Urinary bladder (tissue), 4 donors: ENCODE measurements at places on chromosomes 13 and 19. TPM values are rescaled to one million over a fixed set of nuclear protein-coding genes. Genes with fewer than 3 reads are reported as not detected.

- peak; percentile 18 for DNase-seq
These were observed 685 bp downstream of the VWA8 start for GRCh38 chr13:41960211-41960636.

CPB2 gene
- 0.24 TPM for polyA plus RNA-seq

- no peak for DNase-seq
These were observed 44.4 kb upstream of the ATP11A start for GRCh38 chr13:112645327-112645914.

DNA sequence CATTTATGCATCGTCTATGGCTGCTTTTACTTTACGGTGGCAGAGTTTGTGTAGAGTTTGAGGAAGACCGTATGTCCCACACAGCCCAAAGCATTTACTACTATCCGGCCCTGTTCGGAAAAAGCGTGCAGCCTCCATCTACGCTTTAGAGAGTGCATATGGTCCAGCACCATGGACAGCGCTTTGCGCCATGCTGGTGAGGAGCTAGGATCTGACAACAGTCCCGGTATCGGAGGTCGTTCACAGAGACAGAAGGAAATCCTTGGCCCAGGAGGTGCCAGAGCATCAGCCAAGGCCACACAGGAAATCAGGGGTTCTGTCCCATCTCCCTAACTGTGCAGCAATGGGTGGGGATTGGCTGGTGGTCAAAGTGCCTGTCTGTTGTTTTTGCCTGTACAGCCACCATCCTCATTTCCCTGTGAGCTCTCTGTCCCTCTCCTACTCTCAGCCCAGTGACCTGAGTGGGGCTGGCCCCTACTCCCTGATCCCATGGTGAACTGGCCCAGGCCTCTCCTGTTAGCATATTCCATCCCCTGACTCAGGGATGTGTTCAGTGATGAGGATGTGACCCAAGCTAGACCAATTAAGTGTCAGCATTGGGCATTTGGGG lies 16.2 kb upstream of the PRODH2 start:
- peak; percentile 28 for DNase-seq

- DNase-seq, result no peak
These were observed 4.4 kb upstream of the MYO16 start for GRCh38 chr13:108624979-108625378.

DNA sequence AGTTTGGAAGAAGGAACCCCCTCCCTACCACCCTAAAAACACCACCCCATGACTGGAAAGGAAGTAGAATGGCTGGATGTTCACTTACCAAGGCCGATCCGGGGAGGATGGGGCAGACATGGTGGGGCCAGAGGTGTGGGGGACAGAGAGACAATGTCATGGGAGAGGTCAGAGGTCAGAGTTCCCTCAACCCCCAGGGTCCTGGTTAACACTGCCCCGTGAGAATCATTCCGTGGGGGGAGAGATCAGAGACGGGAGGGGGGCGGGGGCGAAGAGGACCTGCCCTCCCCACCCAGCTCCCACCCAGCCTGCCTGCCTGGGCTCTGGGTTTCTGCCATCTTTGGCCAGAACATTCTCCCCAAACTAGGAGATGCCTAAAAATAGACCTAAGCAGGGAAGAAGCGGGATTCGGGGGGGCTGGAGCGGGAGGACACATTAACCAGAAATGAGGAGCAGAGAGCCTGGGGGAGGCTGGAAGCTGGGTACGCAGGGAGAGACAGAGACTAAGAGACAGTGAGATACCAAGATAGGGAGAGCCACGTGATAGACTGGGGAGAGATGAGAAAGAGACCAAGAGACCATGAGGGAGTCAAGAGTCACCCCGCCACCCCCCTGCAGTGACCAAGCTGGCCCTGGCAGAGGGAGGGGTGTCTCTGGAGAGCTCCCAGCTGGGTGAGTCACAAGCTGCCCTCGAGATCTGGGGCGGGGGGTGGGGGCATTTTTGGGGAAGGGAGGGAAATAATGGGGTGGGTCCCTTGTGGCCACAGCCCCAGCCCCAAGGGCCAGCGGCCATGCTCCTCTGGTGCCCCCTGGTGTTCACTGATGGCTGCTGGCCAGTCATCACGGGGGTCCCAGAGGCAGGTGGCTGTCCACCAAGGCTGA lies 6.1 kb upstream of the KANK2 start:
- DNase-seq, result peak; percentile 79

DNA sequence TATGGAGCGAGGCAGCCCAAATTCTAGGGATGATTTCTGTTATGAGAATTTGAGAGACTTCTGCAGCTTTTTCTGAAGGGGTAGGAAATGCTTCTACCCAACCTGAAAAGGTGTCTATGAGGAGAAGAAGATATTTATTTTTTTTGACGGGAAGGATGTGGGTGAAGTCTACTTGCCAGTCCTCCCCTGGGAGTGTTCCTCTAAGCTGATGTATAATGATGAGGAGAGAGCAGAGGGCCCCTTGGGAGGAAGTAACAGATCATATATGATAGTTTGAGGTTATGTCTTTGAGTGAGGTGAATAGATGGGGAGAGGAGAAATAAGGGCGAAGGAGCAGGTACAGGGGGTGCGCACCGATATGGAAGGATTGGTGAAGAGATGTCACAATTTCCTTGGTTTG lies 910.6 kb upstream of the SLITRK5 start:
- DNase-seq, result no peak

GRCh38 chr13:96490496-96490989 lies 400.6 kb downstream of the HS6ST3 start:
- DNase-seq, result no peak

DNA sequence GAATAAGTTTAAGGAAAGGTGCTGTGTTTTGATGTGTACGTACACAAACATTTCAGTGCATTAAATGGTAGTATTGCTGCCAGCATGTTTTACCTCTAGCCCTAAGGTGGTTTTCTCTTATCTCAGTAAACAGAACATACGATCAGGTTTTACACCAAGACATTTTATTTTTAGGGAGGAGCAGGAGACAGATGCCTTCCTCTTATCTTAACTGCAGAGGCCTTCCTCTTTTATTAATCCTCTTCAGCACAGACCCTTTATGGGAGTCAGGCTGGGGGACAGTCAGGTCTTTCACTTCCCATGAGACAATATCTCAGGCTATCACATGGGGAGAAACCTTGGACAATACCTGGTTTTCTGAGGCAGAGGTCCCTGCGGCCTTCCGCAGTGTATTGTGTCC lies 14.9 kb upstream of the ZNF611 start:
- DNase-seq, result no peak

PRR20B gene
- not detected for polyA plus RNA-seq

GRCh38 chr19:5290336-5291262 lies 50.0 kb downstream of the PTPRS start:
- no peak for DNase-seq
